ENCODE measurements at places on chromosomes 7 and 10.

DNA sequence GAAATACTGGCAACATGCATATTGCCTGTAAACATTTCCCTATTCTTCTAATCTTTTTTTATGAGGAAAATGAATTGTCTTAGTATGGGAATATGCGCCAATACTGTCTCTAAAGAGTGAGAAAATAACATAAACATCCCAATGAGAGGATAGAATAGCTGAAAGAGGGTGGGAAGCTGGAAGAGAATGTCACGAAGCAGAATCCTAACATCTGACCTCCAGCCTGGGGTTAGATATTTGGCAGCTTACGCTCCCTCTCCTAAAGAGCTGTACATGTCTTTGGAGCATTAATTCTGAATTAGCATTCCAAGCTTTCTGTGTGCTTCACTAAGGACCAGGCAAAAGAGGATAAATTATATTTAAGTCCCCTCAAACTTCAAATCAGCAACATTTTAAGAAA is 31.6 kb upstream of the SLC16A12 start:
- no peak for DNase-seq

GRCh38 chr10:48377751-48378530 is 71.5 kb downstream of the MAPK8 start:
- DNase-seq: no peak

GRCh38 chr7:22629056-22629455 is 97.9 kb upstream of the IL6 start:
- DNase-seq: no peak

DNA sequence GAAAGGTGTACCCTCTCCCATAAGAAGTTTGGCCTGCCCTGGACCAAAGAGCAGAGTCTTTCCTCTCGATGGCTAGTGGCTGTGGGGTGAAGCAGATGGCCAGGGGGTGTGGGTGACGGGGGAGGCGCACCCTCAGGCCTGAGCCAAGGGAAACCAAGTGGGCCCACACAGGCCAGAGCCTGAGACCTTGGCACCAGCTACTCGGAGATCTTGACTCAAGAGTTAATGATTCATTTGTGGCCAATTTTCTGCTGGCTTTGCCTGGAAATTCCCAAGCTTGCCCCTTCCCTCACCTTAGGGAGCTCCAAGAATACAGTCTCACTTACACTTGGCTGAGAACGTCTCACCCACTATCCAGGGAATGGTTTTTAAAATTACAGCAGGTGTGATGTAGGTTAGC is 42.7 kb downstream of the ZMIZ1 start:
- DNase-seq: no peak

GRCh38 chr10:82660986-82661385 is 786.0 kb downstream of the NRG3 start:
- no peak for DNase-seq

DNA sequence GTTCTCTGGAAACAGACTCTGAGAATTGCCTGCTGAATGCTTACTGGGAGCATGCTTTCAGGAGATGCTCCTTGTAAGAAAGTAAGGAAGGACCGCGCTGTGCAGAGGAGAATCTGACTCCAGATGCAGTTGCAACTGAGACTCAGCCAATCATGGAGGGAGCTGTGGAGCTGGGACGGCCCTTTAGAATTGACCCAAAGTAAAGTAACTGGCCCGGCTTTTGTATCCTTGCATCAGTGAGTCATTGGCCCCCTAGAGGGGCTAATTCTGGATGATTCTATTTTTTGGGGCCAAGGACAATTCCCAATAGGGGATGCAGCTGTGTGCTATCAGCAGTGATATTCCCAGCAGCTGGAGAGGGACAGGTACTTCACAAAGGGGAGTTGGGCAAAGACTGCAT is 170.4 kb downstream of the PTEN start:
- no peak for DNase-seq

- no peak for DNase-seq
Measured at GRCh38 chr7:42128703-42129102, 108.3 kb downstream of the GLI3 start.

DNA sequence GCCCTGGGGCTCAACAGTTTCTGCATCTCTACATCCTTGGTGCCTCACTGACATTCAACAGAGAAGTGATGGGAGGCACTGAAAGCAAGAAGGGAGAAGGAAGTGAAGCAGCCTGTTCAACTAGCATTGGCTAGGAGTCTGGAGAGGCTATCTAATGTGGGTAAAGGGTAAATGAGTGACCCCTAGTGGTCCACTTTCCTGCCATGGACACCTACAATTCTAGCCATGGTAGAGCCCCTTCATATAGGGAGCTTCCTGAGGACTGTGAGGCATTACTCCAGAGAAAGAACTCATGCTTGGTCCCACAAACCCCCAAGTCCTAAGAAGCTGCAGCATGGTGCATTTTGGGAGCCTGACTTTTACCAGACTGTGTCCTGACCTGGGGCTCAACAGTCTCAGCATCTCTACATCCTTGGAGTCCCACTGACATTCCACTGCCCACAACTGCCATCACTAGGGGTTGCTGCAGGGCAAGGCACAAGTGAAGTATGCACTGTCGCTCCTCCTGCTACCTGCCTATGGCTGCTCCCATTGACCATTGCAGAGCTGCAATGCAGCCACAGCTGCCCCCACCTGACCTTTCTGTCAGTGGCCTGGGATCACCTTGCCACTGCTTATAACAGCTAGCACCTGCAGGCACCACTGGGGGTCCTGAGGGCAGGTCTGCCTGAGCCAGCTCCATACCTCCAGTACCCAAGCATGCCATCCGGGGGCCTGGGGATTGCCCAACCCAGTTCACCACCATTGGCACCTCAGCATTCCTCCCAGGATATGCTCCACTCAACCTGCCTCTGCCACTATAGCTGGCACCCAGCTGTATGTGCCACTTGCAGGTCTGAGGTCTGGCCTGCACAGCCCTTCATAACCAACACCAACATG is 44.1 kb upstream of the CDK6 start:
- no peak for DNase-seq

GRCh38 chr7:145219461-145219860 is 383.6 kb upstream of the TPK1 start:
- DNase-seq: no peak

DNA sequence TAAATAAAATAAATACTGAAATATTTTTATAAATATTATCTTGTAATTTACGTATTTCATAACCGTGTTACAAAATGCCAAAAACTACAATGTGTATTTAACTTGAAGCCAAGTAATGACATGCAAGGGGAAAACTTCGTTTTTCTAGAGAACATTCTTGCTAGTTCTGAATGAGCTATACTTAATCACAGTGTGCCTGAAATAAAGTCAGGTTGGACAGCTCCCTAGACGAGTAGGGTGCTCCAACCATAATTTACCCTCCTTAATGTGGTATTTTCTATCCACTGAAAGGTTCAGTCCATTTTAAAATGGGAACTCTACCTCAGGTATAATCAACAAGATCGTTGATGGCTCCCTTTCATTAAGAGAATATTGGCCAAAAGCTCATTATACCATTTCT is 194.5 kb upstream of the AHR start:
- DNase-seq: no peak

GRCh38 chr7:13603661-13604060 is 385.8 kb downstream of the ETV1 start:
- no peak for DNase-seq

- DNase-seq: no peak
Measured at GRCh38 chr7:154858836-154859537, 143.9 kb downstream of the PAXIP1 start.

- DNase-seq: no peak
Measured at GRCh38 chr10:121216721-121217181, 365.6 kb downstream of the WDR11 start.
